ENCODE measurements at places on chromosomes 7 and 10.

GRCh38 chr7:117448655-117449054 is 21.4 kb upstream of the ASZ1 start:
- DNase-seq, result no peak

- DNase-seq, result no peak
Observed at GRCh38 chr10:62978482-62978881, 154.6 kb upstream of the NRBF2 start.

GRCh38 chr7:45601816-45602540 is 27.8 kb downstream of the ADCY1 start:
- DNase-seq, result no peak

DNA sequence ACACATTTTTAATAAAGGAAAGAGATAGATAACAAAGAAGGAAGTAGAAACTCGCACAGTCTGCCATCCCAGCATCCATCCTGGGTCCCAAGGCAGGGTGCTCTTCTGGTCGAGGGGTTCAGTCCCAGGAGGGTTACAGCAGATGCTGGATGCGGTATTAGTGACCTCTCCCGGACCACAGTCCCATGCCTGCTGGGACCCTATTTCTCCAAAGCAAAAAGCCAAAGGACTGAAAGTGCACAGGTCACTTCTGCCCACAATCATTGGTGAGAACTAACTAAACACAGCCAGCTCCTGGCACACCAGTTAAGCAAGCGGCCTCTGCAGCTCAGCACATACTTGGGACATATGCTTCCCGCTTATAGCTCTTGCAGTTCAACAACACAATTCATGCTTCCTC is 96.1 kb upstream of the HABP2 start:
- DNase-seq, result no peak

DNA sequence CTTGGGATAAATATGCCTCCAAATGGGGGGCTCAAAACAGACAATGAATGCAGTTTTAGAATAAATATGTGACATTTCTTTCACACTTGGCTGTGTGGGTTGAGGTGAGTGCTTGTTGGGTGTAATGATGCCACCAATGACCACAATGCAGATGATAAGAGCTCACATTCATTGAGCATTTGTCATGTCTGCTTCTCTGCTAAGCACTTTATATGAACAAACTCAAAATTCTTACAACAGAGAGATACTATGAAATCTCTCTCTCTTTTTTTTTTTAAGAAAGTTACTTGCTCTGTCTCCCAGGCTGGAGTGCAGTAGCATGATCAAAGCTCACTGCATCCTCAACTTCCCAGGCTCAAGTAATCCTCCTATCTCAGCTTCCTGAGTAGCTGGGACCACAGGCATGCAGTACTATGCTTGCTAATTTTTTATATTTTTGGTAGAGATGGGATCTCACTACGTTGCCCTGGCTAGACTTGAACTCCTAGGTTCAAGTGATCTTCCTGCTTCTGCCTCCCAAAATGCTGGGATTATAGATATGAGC is 185.4 kb downstream of the JCAD start:
- no peak for DNase-seq

DNA sequence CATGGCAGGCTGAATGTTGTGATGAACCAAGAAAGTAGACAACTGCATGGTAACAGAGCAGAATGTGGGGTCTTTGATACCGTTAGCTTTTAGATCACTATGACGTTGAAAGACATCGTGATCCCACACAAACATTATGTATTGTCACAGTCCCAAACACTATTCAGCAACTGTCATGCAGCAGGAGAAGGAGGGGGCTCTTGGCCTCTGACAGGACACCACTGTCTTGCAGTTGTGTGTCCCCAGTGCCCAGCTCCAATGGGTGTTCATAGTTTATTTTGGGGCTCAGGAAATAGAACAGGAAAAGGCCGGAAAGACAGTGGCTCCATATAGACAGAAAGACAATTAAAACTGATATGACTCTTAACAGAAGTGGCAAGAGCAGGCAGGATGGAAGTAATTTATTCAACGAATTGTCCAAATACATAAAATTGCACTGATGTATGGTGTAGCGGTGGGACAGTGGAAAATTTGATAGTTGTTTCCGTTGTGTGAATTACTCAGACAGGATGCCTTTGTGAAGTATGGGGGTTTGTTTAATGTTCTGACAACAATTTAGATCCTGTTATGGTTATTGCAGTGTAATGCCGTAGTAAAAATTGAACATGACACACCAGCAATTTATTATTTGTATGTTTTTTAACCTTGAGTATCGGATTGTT is 292.0 kb downstream of the LRMDA start:
- DNase-seq, result no peak

GRCh38 chr7:74430961-74431466 is 22.7 kb upstream of the GTF2IRD1 start:
- DNase-seq, result no peak

DNA sequence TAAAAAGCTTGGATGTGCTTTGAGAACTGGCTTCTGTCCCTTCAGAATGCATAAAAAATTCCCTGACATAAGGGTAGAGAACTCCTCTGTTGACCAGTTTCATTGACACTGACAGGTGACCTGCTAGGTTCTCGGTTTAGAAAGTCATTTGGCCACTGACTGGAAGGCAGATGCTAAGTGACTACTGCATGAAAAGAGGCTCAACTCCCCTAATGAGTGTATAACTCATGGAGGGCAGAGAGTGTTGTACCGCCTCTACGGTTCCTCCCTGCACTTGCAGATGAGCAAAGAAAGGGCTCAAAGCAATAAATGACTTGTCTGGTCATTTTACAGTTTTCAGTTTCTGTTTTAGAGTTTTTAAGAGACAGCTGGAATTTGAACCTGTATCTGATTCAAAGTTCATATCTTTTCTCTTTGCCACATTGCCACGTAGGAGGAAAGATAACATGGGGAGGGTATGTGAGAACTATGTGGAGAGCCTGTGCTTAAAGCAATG is 2.9 kb upstream of the FGL2 start:
- no peak for DNase-seq

GRCh38 chr7:142560166-142560565 is 189.1 kb upstream of the PRSS1 start:
- DNase-seq, result no peak

GRCh38 chr7:118214051-118214832 is 10.3 kb upstream of the ANKRD7 start:
- peak; percentile 60 for DNase-seq

DNA sequence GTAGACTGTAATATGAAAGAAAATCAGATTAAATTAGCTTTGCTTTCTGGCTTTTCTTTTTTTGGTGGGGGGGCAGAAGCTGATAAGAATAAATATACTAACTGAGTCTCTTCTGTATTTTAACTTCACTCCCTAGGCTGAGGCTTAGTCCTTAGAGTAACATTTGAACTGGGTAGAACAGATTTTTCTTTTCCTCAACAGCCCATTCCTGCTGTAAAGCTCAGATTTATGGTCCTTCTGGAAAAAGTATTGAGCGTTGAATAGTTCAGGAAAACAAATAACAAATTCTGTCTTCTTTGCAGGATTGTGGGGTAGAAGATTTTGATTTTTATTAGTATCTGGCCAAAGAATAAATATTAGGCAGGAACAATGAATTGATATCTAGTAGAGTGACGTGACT is 17.9 kb downstream of the SGPL1 start:
- no peak for DNase-seq

- no peak for DNase-seq
Observed at GRCh38 chr10:13716081-13717071, 129.6 kb downstream of the PRPF18 start.

GRCh38 chr7:42765931-42766330 is 145.9 kb downstream of the C7orf25 start:
- DNase-seq, result no peak

DNA sequence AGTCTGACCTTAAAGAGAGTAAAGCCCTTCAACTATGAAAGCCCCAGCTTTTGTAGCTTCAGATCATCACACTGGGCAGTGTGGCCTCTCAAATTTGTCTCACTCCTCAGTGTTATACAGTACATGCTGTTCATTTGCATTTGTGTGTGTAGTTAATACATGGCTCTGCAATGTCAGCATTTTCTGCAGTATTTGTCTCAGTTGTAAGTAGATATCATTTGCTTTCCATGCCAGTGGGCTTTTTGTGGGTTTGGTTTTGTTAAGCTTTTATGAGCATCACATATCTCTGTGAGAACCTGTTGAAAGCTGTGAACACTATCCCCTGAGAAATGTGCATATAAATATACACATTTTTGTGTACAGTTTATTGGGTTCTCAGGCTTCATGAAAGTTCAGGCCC is 57.0 kb downstream of the ZNF277 start:
- no peak for DNase-seq

GRCh38 chr10:119535305-119535704 is 7.2 kb downstream of the RGS10 start:
- no peak for DNase-seq

DNA sequence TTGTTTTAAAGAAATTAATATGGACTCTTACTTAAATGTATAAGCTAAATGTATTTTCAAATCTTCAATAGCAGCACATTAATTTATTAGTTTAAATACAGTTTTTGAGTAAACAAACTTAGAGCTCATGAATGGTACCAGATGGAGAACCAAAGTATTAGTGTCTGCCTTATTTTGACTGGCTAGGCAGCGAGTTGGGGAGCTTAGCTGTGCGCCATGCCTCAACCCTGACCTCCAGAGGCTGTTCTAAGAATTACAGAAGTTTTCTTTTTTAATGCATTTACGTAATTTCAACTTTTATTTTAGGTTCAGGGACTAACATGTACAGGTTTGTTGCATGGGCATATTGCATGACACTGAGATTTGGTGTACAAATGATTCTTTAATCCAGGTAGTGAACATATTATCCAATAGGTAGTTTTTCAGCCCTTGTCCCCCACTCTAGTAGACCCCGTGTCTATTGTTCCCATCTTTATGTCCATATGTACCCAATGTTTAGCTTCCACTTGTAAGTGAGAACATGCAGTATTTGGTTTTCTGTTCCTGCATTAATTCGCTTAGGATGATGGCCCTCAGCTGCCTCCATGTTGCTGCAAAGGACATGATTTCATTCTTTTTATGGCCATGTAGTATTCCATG is 166.8 kb downstream of the IQUB start:
- no peak for DNase-seq

DNA sequence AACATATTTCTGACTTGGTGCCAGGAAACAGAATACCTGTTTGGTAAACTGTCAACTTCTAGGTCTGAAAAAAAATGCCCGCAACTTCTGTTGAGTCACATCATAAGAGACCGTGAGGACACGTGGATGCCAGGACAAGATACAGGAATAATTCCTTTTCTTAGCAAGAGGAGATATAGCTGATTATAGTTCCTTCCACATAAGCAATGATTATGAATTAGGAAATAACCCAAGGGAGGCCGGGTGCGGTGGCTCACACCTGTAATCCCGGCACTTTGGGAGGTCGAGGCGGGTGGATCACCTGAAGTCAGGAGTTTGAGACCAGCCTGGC is 75.2 kb downstream of the CDC123 start:
- no peak for DNase-seq

DNA sequence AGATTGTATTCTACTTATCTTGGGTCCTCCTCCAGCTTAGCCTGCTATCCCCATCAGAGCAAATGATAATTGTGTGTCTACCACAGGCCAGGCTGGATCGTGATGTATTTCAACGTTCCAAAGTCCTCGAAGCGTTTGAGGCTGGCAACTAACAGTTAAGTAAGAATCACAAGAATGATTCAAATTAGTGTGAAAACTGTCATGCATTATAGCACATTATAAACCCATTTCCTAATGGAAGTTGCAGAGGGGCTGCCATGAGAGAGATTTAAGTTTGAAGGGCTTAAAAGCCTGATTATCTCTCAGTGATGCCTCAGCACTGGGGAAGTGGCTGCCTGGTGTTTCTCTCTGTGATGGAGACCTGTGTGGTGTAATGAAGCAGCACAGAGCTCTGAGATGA is 119.1 kb downstream of the FRMD4A start:
- no peak for DNase-seq

DNA sequence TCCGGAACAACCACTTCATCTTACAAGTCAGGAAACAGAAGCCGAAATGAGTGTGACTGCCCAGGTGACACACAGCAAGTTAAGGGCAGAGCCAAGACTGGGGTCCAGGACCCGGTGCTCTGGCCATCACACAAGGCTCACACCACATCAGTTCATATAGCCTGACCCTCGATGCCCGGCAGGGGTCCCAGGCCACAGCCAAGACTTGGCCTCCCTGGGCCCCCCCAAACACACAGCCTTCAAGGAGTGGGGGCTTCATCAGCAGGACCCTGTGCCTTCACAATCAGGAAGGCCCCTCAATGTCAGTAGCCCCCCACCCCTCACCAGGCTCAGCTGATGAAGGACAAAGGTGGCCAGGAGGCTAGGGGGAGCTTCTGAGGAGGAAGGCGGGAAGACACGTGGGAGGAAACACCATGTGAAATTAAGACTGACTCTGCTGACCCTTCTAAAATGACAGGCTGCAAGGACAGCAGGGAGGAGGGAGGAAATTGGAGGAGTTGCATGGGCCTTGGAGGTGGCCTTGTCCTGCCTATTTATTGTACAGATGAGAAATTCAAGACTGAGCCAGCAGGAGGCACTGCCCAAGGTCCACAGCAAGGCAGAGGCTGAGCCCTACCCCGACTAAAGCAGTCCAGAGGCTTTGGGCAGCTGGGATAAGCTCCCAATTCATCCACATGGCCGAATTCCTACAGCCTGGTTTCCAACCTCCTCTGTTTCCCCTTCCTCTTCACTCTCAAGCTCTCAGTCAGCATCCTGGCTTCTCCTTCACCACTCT is 216.1 kb upstream of the ZMIZ1 start:
- DNase-seq, result no peak

DNA sequence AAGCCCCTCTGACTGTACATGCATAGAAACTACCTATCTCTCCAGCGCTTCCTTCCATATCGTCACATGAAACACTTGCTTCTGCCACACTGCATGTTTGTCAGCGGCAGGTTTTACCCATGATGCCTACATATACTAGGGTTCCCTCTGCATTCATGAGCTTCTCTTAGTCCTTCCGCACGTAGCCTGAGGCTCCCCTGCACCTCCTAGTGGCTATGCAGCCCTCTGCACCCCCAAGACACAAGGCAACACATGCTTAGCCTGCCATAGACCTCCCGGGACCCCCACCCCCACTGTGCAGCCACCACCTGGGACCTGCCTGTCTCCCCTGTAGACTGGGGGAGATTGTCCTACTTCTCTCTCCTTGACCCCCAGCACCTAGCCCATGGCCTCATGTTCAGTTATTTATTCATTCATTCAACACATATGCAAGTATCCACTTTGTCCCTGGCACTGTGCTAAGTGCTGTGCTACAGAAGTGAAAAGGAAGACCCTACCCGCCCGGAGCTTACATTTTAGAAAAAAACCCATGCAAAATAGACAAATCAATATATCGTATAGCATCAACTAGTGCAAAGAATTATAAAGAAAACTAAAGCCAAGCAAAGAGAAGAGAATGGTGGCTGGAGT is 23.5 kb downstream of the TMEM273 start:
- DNase-seq, result no peak
